ENCODE measurements at places on chromosomes 6 and 20. TPM values are rescaled to one million over a fixed set of nuclear protein-coding genes. Genes with fewer than 3 reads are reported as not detected.
A peak's percentile ranks its signal among the peaks of the same experiment; 100 is the strongest.

The SMIM28 gene
- total RNA-seq = not detected

DNA sequence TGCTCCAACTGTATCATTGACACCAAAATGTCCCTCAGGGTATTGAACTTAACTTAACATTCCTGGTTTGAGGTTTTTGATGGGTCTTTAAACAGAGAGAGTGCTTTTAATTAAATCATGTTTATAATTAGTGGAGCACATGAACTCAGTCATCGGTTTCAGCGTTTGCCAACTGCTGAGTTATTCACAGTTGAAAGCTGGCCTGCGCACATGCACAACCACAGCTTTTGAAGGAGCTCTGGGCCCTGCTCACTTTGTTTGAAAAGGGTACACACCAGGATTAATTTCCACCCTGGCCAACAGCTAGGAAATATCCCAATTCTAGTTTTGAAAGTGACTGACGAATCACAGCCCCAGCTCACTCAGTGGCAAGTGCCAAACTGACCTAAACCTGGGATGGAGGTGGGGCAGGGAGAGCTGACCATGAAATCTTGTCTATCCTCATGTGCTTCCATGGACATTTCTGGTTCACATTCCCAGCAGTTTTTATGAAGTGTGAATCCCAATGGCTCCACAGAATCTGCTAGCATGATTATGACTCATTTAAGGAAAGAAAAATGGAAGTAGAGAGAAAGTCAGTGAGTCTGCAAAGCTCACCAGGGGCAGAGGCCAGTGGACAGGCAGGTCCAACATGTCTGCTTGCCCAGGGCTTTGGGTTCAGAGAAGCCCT is 247.8 kb downstream of the FNDC1 start:
- DNase-seq = no peak

- no peak for DNase-seq
Measured at GRCh38 chr6:28988536-28989311, 16.4 kb downstream of the ZNF311 start.

The RNF182 gene
- total RNA-seq = 18.6 TPM

GRCh38 chr20:4524792-4525191 is 196.9 kb upstream of the PRND start:
- DNase-seq = no peak

- DNase-seq = peak; percentile 59
Measured at GRCh38 chr6:42451333-42452170, at the start of gene TRERF1. Gene TRERF1, minus strand, starts transcription at chr6:42451926. Its CDS starts 182,336 bp downstream, at chr6:42269590.

DNA sequence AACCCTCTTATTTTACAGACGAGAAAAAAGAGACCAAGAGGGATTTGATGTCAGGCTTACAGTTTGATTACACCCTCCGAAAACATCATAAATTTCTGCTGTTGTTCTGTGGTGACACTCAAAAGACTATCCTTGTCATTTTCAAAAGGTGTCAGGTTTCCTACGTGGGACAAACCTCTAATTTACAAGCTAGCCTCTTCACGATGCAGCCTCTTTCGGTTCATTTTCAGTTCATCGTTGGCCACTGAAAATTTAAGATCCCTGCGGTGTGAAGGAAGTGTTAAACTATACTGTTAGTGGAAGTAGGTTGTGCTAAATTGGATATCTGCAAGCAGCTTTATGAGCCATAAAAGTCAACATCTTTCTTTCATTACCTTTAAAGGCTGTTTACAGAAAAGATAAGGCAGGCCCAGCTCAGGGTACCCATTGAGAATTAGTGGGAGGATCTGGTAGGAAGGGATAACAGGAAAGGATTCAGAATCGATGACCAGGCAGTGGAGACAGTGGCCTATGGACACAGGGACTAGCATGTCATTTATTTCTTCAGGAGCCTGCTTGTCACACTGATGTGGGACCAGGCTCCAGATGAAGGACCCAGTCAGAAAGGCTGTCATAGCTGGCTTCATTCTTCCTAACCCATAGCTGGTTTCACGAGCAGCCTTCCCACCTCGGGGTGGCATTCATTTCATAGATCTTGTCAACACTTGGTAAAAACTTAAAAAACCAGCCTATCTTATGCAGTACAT is 329.1 kb upstream of the SOX4 start:
- DNase-seq = no peak

The TGM2 gene
- total RNA-seq = 10.8 TPM

DNA sequence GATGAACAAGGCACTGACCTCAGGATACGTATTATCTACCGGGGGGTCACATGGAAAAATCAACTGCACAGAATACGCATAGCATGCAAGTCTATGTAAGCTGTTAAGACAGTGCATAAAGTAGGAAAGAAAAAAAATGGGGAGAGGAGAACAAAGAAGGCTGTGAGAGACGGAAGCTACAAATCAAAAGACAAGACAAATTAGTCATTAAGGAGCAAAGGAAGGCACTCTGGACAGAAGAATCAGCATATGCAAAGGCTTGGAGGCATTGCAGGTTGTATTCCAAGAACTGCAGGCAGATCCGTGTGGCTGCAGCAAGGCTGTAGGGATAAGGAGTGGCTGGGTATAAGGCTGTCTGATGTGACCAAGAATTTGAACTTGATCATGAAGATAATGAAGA is 89.0 kb downstream of the NRSN1 start:
- no peak for DNase-seq

The RGS17 gene
- 60.7 TPM for total RNA-seq

The LY6G6C gene
- not detected for total RNA-seq

DNA sequence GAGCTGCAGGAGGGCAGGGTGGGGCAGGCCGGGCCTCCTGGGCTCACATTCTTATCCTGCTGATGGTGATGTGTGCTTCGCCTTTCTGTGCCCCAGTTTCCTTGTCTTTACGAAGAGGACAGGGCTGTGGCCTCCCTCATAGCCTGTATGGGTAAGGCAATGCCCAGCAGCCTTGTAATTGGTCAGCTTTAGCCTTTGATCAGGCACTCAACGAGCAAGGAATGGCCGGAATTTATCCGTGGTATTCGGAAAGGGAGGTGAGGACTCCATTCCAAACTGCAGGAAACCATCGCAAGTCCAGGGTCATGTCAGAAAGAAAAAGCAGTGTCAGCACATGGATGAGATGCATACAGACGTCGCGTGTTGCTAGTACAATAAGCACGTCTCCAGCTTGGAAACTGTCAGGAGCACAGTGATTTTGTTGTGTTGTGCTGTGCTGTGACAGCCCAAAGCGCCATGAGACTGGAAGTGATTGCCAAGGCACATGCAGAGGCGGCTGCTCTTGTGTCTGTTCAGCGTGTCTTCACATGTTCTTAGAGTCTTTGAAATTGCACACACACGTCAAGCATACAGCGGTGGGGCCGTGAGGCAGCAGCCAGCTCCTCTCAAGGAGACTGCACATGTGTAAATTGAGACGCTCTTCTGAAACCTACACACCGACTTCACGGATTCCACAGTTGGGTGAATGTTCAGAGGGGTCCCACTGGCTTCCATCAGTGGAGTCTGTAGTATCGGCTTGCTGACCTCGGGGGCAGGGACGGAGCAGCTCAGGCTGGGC is 6.2 kb downstream of the SS18L1 start:
- no peak for DNase-seq

The KCNQ5 gene
- 4.1 TPM for total RNA-seq

DNA sequence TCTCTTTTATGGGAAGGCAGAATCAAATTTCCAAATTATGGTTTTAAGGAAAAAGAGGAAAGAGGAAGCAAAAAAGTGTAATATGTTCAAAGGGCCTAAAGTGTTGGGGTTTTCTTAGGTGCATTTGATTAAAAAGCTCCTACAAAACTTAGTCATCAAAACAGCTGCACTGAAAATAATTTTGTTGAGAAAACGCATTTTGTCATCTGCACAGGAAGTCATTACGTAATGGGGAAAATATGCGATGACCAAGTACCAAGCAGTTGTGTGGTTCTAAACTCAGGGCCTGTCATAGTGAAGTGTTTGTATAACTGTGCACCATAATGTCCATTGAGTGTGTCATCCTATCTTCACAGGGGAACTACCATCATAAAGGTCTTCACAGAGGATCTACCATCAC is 15.6 kb downstream of the HAO1 start:
- no peak for DNase-seq

The MCHR2 gene
- total RNA-seq = 0.91 TPM

DNA sequence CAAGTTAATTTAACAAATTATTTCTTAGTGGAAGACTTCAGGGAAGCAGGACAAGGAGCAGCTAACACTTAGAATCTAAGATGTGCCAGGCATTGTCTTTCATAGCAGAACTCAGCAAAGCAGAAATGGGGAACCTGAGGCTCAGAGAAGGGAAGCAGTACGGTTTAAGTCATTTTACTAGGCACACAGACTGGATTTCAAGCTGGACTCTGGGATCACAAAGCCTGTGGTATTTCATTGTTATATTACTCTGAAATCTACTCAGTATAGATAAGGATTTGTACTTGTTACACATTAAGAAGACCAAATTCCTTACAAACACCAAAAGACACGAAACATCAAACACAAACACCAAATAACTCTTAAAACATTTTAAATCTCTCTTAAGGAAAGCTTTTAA is 199.6 kb downstream of the ISM1 start:
- no peak for DNase-seq

- no peak for DNase-seq
Measured at GRCh38 chr6:166104107-166104506, 63.5 kb downstream of the TBXT start.

DNA sequence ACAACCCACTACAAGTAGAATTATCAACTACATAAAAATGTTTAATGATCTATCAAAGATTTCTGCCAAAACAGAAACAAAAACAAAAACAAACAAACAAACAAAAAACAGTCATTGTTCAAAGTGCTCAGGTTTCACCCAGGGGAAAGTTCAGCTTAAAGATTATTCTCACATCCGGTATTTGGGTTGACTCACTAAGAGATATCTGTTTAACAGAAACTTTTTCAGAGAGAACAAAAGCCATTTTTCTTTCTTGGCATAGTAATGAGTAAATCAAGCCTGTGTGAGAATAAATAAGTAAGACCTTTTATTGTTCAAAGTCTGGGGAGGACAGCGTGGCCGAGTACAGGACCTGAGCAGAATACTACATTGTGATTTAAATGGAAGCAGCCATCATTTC is 143.6 kb downstream of the RCAN2 start:
- DNase-seq = no peak

DNA sequence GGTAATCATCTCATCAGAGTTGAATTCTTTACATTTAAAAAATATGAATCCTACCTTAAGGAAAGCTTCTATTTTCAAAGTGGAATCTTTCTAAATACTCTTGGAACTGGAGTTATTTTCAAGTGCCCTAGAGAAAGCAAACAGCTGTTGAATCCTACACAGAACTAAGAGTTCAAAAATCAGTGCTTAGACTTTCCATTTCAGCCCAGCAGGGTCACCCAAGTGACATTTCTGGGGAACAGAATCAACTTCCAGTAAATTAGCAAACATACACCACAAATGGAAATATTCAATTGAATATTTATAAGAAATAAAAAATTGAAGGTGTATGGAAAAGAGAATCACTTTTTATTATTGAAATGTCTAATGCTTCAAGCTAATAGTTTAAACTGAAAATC is 427.7 kb upstream of the NOX3 start:
- no peak for DNase-seq

- DNase-seq = no peak
Measured at GRCh38 chr6:160462551-160463109, 114.5 kb downstream of the SLC22A3 start.

GRCh38 chr6:89589297-89590025 is 49.1 kb downstream of the LYRM2 start:
- no peak for DNase-seq

GRCh38 chr20:49286689-49287551 is 9.1 kb upstream of the ZNFX1 start:
- no peak for DNase-seq

The TRIM31 gene
- total RNA-seq = not detected

GRCh38 chr6:90286884-90287488 is 9.7 kb downstream of the BACH2 start:
- DNase-seq = no peak

DNA sequence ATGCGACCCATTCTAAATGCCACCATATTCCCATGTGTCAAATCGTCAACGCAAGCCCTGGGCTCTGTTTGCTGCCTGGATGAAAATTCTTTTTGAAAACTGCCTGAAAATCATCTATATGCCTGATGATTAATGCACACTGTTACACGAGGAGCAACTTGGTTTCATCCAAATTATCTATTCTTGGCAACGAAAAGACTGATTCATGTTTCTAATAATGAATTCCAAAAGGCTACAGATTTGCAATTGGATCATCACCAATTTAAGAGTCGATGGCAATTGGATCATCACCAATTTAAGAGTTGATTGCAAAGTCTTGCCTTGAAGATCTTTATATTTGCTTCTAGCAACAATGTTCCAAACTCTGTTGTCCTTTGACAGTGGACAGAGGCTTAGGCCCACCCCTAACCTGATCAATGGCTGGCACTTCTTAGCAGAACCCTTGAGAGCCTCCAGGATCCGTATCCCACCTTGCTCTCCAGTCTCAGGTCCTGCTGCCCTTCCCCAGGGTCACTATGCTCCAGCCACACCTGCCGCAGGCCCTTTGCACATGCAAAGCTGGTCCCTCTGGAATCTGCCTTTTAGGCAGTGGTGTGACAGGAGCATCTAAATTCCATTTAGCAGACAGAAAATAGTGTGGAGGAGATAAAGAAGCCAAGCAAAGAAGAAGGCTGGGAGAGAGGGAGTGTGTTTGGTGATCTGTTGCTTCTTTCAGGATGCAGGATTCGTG is 460.9 kb upstream of the SULF2 start:
- DNase-seq = no peak

- no peak for DNase-seq
Measured at GRCh38 chr6:133466680-133467079, 225.5 kb downstream of the EYA4 start.

GRCh38 chr6:80940976-80941375 is 811.5 kb downstream of the TENT5A start:
- DNase-seq = no peak

- no peak for DNase-seq
Measured at GRCh38 chr6:43817192-43817591, 47.2 kb downstream of the VEGFA start.

DNA sequence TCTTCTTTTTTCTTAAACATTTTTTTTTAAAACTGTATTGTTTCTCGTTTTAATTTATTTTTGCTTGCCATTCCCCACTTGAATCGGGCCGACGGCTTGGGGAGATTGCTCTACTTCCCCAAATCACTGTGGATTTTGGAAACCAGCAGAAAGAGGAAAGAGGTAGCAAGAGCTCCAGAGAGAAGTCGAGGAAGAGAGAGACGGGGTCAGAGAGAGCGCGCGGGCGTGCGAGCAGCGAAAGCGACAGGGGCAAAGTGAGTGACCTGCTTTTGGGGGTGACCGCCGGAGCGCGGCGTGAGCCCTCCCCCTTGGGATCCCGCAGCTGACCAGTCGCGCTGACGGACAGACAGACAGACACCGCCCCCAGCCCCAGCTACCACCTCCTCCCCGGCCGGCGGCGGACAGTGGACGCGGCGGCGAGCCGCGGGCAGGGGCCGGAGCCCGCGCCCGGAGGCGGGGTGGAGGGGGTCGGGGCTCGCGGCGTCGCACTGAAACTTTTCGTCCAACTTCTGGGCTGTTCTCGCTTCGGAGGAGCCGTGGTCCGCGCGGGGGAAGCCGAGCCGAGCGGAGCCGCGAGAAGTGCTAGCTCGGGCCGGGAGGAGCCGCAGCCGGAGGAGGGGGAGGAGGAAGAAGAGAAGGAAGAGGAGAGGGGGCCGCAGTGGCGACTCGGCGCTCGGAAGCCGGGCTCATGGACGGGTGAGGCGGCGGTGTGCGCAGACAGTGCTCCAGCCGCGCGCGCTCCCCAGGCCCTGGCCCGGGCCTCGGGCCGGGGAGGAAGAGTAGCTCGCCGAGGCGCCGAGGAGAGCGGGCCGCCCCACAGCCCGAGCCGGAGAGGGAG is 580 bp downstream of the VEGFA start:
- peak; percentile 49 for DNase-seq

The FHL5 gene
- 6.4 TPM for total RNA-seq

All from cerebellum (tissue), 4 donors.